ENCODE measurements at places on chromosomes 12 and 14.

GRCh38 chr12:58458102-58458501 lies 462.2 kb downstream of the LRIG3 start:
- H3K4me3 ChIP-seq, result no peak overlapping the region
- no peaks in the 10 kb centered on the region for H3K4me1 ChIP-seq
- no peaks in the 10 kb centered on the region for H3K27me3 ChIP-seq
- H3K27ac ChIP-seq, result no peak overlapping the region
- DNase-seq, result no peak

- H3K4me3 ChIP-seq, result no peak overlapping the region
- no peaks in the 10 kb centered on the region for H3K36me3 ChIP-seq
- DNase-seq, result no peak
- peaks cover 39% of the 10 kb centered on the region for H3K4me1 ChIP-seq
- H3K27me3 ChIP-seq, result peaks cover 54% of the 10 kb centered on the region
- H3K27ac ChIP-seq, result no peak overlapping the region
Observed at GRCh38 chr12:132428936-132429601, 60.9 kb upstream of the FBRSL1 start.

- H3K36me3 ChIP-seq, result peaks cover 26% of the 10 kb centered on the region
- no peak for DNase-seq
- peaks cover 12% of the 10 kb centered on the region for H3K4me1 ChIP-seq
- no peak overlapping the region for H3K4me3 ChIP-seq
Observed at GRCh38 chr12:66149702-66150398, 19.3 kb upstream of the LLPH start.

- no peak overlapping the region for H3K27ac ChIP-seq
- peaks cover 3% of the 10 kb centered on the region for H3K27me3 ChIP-seq
- H3K4me3 ChIP-seq, result no peak overlapping the region
- no peak for DNase-seq
- no peaks in the 10 kb centered on the region for H3K36me3 ChIP-seq
- H3K4me1 ChIP-seq, result no peaks in the 10 kb centered on the region
Observed at GRCh38 chr12:108210001-108210400, 80.9 kb downstream of the WSCD2 start.

DNA sequence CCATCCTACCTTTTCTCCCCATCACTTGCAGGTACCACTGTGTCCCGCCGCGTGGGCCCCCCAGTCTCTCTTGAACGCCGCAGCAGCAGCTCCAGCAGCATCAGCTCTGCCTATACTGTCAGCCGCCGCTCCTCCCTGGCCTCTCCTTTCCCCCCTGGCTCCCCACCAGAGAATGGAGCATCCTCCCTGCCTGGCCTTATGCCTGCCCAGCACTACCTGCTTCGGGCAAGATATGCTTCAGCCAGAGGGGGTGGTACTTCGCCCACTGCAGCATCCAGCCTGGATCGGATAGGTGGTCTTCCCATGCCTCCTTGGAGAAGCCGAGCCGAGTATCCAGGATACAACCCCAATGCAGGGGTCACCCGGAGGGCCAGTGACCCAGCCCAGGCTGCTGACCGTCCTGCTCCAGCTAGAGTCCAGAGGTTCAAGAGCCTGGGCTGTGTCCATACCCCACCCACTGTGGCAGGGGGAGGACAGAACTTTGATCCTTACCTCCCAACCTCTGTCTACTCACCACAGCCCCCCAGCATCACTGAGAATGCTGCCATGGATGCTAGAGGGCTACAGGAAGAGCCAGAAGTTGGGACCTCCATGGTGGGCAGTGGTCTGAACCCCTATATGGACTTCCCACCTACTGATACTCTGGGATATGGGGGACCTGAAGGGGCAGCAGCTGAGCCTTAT lies 9.2 kb downstream of the ARHGAP9 start:
- no peaks in the 10 kb centered on the region for H3K27me3 ChIP-seq
- no peak overlapping the region for H3K4me3 ChIP-seq
- H3K4me1 ChIP-seq, result peaks cover 46% of the 10 kb centered on the region
- no peak overlapping the region for H3K27ac ChIP-seq
- peaks cover 63% of the 10 kb centered on the region for H3K36me3 ChIP-seq
- no peak for DNase-seq

DNA sequence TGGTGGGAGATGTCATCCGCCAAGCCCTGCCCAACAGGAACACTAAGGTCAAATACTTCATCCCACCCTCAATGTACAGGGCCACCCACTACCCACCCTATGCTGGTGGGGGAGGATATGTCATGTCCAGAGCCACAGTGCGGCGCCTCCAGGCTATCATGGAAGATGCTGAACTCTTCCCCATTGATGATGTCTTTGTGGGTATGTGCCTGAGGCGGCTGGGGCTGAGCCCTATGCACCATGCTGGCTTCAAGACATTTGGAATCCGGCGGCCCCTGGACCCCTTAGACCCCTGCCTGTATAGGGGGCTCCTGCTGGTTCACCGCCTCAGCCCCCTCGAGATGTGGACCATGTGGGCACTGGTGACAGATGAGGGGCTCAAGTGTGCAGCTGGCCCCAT lies 3.5 kb downstream of the B3GNT4 start:
- H3K36me3 ChIP-seq, result peaks cover 26% of the 10 kb centered on the region
- no peak for DNase-seq
- H3K27me3 ChIP-seq, result peaks cover 38% of the 10 kb centered on the region
- H3K4me3 ChIP-seq, result no peak overlapping the region
- no peak overlapping the region for H3K27ac ChIP-seq

GRCh38 chr14:93033983-93034670 lies 81.6 kb downstream of the ITPK1 start:
- H3K36me3 ChIP-seq, result no peaks in the 10 kb centered on the region
- peak; percentile 71 for DNase-seq
- peak overlapping the region; percentile 86 for H3K27ac ChIP-seq

DNA sequence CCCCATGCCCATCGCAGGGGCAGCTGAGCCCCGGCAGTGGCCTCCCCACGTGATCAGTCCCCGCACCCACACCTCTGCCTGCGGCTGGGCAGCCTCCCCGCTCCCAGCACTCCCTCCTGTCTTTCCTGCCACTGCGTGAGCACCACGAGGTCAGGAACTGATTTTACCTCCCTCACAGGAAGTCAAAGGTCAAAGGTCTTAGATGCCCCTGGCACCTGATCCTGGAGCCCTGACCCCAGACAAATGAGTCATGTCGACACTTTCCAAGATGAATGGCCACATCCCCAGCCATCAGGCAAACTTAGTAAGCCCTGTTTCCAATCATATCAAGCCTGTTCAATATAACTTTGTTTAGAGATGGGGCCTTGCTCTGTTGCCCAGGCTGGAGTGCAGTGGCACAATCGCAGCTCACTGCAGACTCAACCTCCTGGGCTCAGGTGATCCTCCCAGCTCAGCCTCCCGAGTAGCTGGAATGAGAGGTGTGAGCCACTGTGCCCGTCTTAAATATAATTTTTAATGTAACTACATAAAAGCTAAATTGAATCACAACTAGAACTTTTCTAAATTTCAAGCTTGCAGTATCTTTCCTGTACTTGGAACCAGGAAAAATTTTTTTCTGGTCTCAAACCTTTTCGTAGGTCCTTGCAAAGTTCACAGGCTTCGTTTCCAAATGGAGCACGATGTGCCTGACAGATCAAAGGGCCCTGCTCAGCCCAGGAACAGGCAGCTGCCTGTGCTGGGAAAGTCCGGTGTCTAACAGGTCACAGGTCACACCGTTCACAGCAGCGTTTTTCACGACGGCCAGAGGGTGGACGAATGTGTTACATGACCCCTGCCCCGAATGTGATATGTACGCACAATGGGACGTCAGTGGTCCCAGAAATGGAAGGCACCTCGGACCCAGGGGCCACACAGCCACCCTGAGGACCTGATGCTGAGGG lies 1.9 kb downstream of the LRCOL1 start:
- no peak for DNase-seq
- H3K27me3 ChIP-seq, result peaks cover 88% of the 10 kb centered on the region
- H3K27ac ChIP-seq, result no peak overlapping the region
- H3K4me3 ChIP-seq, result no peak overlapping the region
- H3K36me3 ChIP-seq, result no peaks in the 10 kb centered on the region

GRCh38 chr12:83408851-83409250 lies 722.1 kb downstream of the TMTC2 start:
- H3K27me3 ChIP-seq, result no peaks in the 10 kb centered on the region
- no peak overlapping the region for H3K4me3 ChIP-seq
- no peak for DNase-seq
- no peaks in the 10 kb centered on the region for H3K4me1 ChIP-seq

GRCh38 chr12:74401966-74402365 lies 135.7 kb upstream of the ATXN7L3B start:
- H3K36me3 ChIP-seq, result no peaks in the 10 kb centered on the region
- DNase-seq, result no peak
- H3K27ac ChIP-seq, result no peak overlapping the region
- no peaks in the 10 kb centered on the region for H3K27me3 ChIP-seq
- H3K4me3 ChIP-seq, result no peak overlapping the region

DNA sequence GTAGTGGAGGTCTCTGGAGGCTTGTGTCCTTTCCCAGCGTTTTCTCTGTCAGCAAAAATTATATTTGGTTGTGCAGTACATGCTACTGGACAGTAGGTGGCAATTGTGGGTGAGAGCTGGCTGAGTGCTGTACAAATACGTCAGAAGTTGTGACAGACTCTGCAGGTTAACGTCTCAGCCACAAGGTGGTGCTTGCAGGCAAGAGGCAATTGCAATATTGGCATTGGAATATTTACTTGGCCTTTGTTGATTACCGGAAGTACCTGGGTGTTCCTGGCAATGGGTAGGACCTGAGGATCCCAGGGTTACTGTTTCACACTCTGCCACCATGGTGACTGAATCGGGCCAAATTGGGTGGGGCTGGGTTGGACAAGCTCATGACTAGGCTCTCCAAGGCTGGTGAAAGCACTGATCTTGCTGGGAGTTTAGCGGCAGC lies 333.9 kb upstream of the LMO3 start:
- no peaks in the 10 kb centered on the region for H3K4me1 ChIP-seq
- peak; percentile 19 for DNase-seq
- H3K4me3 ChIP-seq, result no peak overlapping the region
- no peaks in the 10 kb centered on the region for H3K36me3 ChIP-seq
- no peaks in the 10 kb centered on the region for H3K27me3 ChIP-seq

DNA sequence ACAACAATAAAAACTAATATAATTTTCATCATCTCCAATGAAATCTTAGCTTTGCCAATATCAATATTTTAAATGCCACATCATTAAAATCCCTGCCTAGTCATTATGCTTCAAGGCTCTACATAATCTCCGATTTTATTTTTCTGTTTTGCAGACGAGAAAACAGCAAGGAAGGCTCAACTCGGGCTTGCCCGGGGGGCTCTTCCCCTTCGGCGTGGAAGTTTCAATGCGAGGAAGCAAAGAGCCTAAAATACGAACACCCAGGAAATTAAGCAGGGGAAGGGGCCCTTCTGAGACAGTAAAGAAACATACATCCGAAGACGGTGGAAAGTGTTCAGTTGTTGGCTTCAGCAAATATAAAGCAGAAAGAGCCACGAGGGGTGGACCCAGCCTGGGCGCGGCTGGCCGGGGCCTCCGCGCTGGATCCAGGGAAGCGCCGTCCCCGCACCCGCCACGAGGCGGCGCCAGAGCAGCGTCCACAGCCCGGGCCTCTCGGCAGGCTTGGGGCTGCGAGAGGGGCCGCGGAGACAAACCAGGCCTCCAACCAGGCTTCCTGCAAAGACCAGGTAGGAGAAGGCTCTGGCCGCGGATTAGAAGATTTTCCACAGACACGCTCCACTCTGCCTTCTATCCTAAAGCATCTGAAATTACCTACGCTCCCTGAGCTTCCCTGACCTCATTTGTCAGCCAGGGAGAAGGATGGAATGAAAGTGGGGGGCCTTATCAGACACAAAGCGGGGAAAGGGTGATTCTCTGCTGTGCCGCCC lies 77.2 kb downstream of the SERPINA3 start:
- no peaks in the 10 kb centered on the region for H3K4me1 ChIP-seq
- DNase-seq, result peak; percentile 64
- H3K4me3 ChIP-seq, result no peak overlapping the region

- H3K27me3 ChIP-seq, result peaks cover 15% of the 10 kb centered on the region
- H3K27ac ChIP-seq, result no peak overlapping the region
- no peak overlapping the region for H3K4me3 ChIP-seq
- no peaks in the 10 kb centered on the region for H3K4me1 ChIP-seq
- no peak for DNase-seq
- peaks cover 7% of the 10 kb centered on the region for H3K36me3 ChIP-seq
Observed at GRCh38 chr14:35375558-35376025, 29.0 kb downstream of the NFKBIA start.

- H3K27ac ChIP-seq, result no peak overlapping the region
- no peak for DNase-seq
- no peak overlapping the region for H3K4me3 ChIP-seq
- H3K36me3 ChIP-seq, result peaks cover 30% of the 10 kb centered on the region
Observed at GRCh38 chr12:122135437-122136031, 38.5 kb downstream of the IL31 start.

GRCh38 chr14:45199230-45199629 lies 53.8 kb downstream of the MIS18BP1 start:
- H3K36me3 ChIP-seq, result peaks cover 36% of the 10 kb centered on the region
- DNase-seq, result no peak
- H3K27me3 ChIP-seq, result no peaks in the 10 kb centered on the region
- peaks cover 13% of the 10 kb centered on the region for H3K4me1 ChIP-seq
- no peak overlapping the region for H3K4me3 ChIP-seq

DNA sequence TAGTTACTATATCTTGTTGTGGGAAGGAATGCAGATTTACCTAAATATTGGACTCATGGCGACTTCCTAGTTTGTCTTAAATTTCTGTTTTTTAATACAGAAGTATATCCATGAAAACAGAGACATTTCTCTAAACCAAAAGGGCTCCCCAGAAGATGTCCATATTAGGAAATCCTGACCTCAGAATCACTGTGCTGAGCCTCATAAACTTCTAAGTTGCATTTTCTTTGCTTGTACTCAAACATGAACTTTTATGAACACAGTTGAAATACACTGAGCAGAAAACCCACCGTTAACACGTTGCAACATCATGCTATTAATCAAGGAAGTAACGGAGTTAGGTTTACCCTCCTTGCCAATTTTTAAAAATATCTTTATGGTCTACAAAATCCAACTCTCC lies 42.9 kb upstream of the NR2C1 start:
- no peaks in the 10 kb centered on the region for H3K27me3 ChIP-seq
- H3K27ac ChIP-seq, result no peak overlapping the region
- no peak for DNase-seq
- H3K36me3 ChIP-seq, result no peaks in the 10 kb centered on the region

DNA sequence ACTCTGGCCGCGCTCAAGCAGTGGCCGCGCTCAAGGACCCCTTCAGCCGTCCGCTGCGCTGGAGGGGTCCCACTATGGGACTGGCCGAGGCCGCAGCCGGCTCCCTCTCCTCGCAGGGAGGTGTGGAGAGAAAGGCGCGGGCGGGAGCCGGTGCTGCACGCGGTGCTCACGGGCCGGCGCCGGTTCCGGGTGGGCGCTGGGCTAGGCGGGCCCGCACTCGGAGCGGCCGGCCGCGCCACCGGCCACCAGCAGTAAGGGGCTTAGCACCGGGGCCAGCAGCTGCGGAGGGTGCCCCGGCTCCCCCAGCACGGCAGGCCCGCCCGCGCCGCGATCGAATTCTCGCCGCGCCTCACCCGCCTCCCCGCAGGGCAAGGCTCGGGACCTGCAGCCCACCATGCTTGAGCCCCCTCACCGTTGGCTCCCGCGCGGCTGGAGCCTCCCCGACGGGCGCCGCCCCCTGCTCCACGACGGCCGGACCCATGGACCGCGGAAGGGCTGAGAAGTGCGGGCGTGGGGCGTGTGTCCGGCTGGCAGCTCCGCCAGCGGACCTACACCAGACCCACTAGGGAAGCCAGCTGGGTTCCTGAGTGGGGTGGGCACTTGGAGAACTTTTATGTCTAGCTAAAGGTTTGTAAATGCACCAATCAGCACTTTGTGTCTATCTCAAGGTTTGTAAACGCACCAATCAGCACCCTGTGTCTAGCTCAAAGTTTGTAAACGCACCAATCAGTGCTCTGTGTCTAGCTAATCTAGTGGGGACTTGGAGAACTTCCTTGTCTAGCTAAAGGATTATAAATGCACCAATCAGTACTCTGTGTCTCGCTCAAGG lies 49.5 kb downstream of the KLHL28 start:
- H3K36me3 ChIP-seq, result no peaks in the 10 kb centered on the region
- H3K27ac ChIP-seq, result no peak overlapping the region
- peak overlapping the region; percentile 31 for H3K4me3 ChIP-seq
- H3K27me3 ChIP-seq, result peaks cover 50% of the 10 kb centered on the region
- DNase-seq, result no peak

Data from activated naive CD4-positive, alpha-beta T cell treated with anti-CD3 and anti-CD28 coated beads, Interleukin-2, amount 10 ng/mL, durations not matched to agents 7 days and 5 days (primary cell).